ENCODE measurements at places on chromosomes 7 and 10. TPM values are rescaled to one million over a fixed set of nuclear protein-coding genes. Genes with fewer than 3 reads are reported as not detected.

GRCh38 chr10:96700374-96701099, 19.8 kb downstream of the PIK3AP1 start:
- DNase-seq = no peak

The LIPK gene
- polyA plus RNA-seq = 2.6 TPM

- no peak for DNase-seq
Observed at GRCh38 chr7:28630350-28630749, 218.0 kb downstream of the CREB5 start.

The ARHGAP22 gene
- polyA plus RNA-seq = 1.2 TPM
